ENCODE measurements at places on chromosomes 12 and 14.

DNA sequence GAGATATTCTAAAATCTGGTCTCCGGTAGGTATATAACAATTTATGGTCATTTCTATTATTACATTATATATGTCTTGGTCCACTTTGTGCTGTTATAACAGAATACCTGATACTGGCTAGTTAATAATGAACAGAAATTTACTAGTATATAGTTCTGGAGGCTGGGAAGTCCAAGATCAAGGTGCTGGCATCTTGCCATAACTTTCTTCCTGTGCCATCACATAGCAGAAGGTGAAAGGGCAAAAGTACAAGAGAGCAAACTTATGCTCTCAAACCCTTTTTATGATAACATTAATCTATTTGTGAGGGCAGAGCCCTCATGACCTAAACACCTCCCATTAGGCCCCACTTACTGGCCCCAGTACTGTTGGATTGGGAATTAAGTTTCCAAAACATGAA lies 17.9 kb upstream of the BATF start:
- no peak for DNase-seq

- no peak for DNase-seq
Measured at GRCh38 chr12:43352001-43352400, 200.0 kb downstream of the ADAMTS20 start.

DNA sequence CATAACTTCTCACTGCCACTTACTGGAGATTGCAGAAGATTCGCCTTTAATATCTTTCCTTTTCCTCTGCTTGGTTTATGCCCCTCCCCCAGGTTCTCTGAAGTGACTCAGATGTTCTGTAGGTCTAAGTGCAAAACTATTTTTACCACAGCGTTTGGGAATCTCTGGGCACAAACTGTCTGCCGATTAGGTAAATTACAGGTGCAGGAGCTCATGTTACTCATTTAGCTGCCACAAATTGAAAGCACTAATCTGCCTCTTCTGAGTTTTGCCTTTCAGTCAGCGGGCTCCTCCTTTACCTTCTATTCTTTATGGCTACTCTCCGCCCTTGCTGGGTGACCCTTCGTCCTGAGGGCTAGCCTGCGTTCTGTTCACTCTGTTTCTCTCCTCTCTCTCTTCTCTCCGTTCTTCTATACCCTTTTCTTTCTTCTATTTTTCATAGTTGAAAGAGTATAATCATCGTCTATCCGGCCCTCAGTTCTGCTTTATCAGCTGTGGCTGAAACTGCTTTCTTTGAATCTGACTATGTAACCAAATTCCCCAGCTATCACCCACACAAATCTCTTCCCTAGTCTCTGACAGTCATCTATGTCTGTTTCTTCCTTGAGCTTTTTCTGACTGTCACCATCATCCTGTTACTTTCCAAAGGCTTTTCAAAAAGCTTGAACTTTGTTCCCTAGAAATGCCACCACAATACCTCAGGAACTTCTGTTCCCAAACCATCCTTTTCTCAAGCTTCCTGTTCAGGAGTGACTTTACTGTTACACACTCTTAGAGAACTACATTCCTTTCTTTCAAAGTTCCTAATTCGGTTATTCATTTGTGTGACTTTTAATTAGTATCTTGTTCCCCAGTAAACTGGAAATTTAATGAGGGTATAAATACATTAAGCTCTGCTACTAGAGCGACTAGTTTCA lies 4.3 kb upstream of the MYF6 start:
- DNase-seq: no peak

DNA sequence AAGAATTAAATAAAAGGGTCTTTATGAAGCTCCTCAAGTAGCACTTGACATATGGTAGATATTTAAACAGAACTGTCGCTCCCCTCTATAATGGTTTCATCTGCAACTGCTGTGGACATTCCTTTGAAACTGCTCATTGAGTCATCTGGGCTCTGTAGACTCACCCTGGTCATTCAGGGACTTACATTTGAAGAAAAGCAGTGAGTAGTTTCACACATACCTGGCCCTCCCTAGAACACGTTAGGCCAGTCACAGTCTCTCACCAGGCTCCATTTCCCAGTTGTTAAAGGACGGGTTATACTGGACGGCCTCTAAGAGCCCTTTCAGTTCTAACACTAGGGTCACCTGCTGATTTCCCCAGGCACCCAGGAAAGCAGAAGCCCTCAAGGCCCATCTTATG lies 217.0 kb downstream of the BCL11B start:
- DNase-seq: peak; percentile 29

DNA sequence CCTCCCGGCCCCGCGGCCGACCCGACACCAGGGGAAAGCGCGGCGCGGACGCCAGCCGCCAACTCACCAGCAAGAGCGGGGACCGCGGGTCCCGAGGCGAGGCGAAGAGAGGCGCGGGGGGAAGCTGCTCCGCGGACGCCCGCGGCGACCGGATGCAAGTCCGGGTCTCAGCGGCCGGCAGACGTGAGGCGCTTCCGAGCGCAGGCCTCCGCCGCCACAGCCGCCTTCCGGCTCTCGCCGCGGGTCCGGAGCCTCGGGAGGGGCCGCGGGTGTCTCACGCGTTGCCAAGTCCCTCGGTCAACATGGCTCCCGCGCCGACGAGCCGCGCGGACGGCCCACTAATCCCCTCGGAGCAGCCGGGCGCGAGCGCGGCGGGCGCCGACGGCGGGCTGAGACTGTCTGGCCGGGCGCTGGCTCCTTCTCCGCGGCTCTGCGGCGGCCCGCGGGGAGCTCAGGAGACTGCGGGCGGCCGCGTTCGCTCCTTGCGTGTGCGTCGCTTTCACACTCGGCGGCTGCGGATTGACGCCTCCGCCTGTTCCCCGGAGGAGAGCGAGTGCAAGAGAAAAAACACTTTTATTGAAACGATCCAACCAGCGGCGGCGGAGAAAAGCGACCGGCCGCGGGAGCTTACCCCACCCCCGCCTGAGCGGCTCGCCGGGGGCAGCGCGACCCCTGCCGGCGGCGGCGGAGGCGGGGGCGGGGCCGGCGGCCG lies at the start of gene CDK17:
Gene CDK17, minus strand, starts transcription at position 521 of the 712 bp plus-strand sequence. CDS start 65,603 bp downstream, outside the sequence.
- peak; percentile 94 for DNase-seq

DNA sequence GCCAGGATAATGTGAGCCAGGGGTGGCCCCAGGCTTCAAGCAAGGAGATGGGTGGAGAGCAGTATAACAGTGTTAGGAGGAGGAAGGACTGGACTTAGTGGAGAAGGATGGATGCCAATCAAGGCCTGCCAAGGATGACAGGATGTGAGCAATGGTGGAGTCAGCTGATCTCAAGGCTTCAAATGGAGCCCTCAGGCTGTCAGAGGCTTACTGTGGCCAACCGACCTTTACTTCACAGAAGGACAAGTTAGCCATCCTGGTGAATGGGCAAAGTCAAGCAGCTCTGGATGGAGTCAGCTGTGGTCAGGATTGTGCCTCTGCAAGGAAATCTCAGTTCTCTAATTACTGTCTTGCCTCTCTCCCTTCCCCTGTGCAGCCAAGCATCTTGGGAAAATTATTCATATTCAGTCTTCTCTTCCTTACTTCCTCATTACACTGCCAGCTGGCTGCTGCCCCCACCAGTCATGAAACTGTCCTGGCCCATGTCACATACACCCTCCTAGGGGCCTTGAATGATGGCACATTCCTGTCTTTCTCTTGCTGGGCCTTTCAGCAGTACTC lies 7.6 kb upstream of the STAT6 start:
- DNase-seq: no peak

DNA sequence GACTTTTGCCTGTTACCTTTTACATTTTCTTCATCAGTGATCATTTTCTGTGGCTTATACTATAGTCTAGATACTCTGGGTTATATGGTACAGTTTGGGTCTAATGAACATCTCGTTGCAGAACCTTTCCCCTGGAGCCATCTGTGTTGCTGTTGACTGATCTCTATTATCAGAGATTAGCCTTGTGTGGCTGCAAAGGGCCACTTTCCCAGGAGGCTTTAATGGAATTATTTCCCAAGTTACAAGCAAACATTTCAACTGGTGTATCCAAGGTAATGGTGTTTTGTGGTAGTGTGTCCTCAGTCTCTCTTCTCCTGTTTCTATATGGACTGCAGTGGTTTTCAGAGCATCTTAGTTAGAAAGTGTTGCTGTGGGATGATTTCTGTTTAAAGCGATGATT lies 25.9 kb downstream of the UTP20 start:
- no peak for DNase-seq

DNA sequence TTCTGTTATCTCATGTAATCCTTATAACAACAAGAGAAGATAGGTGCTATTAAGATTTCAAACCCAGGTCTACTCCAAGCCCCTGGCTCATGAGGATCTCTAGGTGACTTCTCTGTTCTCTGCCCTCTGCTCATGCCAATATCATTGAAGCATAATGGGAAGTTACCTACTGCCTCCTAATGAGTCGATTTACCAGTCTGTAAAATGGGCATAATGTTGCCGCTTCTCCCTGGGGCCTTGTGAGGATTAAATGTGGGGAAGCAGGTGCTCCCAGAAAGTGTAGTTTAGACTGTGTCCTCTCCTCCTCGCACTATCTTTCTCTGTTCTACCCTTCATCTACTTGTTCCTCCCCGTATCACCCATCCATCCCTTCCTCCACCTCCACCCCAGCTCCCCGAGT lies 169.2 kb upstream of the LHX5 start:
- DNase-seq: no peak

- DNase-seq: no peak
Measured at GRCh38 chr14:50677527-50678063, 9.5 kb upstream of the SAV1 start.

- no peak for DNase-seq
Measured at GRCh38 chr12:62642486-62642885, 175.9 kb downstream of the MON2 start.

DNA sequence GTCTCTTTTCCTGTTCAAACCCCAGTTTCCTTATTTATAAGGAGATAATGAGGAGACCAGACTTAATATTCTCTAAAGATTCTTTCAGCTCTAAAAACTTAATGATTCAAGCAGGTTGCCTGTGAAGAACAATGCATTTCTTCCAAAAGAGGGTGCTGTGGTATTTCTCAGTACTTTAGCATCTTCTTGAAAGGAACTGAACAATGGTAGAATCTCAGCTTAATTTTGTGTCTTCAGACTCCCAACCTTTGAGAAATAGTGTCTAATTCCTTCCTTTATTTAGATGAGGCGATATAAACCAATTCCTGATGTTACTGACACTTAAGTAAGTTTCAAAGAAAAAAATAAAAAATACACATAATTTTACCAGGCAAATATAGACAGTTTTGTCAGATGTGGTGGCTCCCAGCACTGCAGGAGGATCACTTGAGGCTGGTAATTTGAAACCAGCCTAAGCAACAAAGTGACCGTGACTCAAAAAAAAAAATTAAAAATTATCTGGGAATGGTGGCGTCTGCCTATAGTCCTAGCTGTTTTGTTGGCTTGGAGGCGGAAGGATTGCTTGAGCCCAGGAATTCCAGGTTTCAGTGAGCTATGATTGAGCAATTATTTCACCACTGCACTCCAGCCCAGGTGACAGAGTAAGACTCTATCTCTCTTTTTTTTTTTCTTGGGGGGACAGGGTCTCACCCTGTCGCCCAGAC lies 76.9 kb upstream of the PSMA6 start:
- no peak for DNase-seq

DNA sequence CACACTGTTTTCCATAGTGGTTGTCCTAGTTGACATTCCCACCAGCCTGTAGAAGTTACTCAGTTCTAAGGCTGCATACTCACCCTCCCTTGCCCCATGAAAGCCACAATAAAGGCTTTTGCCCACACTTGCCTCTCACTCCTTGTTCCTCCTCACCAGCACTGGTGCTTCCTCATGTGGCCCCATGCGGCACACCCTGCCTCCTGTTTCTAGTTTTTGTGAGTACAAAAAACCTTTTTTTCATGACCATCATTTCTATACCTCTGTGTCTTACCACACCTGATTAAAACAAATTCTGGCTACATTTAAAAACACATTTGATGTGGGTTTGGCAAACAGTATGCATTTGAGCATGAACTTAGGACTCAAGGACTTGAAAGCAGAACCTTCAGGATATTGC lies 40.7 kb upstream of the RIN3 start:
- DNase-seq: no peak

DNA sequence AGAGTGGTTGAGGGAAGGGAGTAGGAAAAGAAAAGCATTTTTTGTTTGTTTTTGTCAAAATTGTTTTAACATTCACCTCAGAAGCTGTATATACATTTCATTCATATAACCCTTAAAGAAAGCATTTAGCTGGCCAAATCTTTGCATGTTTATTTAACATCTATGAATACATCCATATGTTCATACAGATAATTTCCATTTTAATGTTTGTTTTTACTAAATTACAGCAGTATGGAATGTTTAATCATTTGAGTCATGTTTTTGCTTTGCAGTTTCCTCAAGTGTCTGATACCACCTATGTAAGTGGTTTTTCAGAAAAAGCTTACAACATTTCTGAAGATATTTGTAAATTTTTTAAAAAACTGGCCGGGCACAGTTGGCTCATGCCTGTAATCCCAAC lies 84.3 kb upstream of the ATF1 start:
- no peak for DNase-seq

GRCh38 chr12:53755893-53756292 lies 4.1 kb upstream of the CISTR start:
- DNase-seq: no peak

DNA sequence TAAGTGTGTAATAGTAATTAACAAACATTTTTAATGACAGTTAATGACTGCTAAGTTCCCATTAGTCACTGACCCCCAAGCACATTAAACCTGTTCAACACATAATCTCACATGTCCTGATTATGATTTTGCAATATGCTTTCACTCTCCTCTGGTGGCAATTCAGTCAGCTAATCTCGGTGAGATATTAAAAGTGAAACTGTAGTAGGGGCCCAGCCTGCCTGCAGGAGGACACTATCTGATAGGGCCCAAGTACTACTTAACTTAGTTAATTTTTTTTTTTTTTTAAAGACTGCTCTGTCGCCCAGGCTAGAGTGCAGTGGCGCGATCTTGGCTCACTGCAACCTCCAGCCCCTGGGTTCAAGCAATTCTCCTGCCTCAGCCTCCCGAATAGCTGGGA lies 48.8 kb downstream of the CIT start:
- DNase-seq: no peak

- DNase-seq: no peak
Measured at GRCh38 chr14:100048786-100049185, 16.4 kb upstream of the EVL start.

DNA sequence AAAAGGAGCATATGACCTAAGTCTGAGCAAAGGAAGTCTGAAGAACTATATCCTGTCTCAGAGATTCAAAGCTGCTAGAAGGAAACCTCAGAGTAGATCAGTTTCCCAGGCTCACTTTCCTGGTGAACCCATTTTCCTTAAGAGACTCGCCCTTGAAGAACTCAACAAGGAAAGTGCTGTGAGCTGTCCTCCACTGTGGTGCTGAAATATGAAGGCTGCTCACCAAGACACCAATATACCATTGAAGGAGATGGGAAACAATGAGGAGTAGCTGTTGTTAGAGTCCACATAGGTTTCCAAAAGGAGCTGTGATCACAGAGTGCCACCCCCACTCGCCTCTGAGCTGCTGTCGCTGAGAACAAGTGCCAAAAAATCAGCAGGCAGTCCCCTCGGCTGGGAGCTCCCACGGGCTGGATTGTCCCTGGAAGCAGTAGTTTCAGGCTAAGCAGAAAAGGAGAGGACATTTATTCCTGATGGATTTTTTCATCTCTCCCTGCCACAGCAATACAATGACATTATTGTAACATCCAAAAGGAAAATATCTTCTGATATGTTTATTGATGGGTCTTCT lies 282.1 kb downstream of the RPS29 start:
- DNase-seq: no peak

- DNase-seq: peak; percentile 95
Measured at GRCh38 chr12:52147367-52147963, 44.3 kb downstream of the KRT80 start.

GRCh38 chr14:60863249-60863648 lies 117.6 kb downstream of the TRMT5 start:
- no peak for DNase-seq
